ENCODE measurements at places on chromosomes 2 and 18.

DNA sequence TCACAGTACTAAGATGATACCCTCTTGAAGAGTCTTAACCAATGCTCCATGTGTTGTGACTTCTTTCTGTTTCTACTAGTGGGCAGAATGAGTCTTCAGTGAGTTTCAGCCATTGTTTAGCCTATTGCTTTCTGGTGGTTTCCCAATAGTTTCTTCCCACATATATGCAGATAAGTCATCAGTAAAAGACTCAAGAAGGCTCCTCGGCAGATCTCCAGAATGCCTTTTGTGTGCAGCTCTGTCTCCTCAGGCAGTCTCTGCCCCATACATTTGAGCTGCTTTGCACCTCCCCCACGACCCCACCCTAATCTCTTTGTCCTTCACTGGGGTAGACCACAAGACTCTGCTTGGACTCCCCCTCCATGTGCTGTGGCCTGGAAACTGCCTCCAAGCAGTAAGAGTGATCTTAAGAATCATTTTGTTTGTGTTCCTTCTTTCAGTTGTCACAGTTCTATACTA is 71.6 kb upstream of the CHRNA1 start:
- DNase-seq, result peak; percentile 60

DNA sequence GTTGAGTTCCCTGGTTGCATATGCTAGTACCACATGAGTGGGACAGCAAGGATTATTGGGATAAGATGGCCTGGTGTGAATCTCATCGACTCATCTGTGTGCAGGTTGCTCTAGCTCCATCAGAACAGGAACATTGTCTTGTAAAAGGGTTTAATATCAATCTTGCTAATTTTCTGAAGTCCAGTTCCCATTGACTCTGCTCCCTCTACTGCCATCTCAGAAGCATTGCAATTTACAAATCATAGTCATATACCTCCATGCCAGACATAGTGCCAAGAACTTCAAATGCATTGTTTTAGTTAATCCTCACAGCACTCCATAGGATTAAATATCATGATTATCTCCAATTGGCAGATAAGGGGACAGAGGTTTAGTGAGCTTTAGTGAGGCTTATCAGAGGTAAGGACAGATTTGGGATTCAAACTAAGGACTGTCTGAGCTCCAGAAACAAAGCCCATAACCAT is 4.8 kb upstream of the STAT4 start:
- DNase-seq, result peak; percentile 53

DNA sequence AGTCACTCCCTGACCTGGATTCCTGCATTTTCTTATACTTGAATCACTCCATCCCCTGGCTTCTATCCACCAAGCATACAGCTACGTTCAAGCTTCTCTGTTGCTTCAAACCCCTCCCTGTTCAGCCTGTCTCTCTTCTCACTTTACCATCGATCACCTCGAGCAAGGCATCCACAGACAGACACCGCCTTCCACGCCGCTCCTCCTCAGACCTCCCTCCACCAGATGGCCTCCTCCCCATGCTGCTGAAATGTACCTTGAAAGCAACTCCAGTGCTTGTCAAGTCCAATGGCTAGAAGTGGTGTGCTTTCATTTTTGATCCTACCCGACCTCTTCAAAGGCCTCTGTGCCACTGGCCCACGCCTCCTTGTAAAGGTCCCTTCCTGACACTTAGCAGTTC is 131.3 kb upstream of the ACAA2 start:
- no peak for DNase-seq

DNA sequence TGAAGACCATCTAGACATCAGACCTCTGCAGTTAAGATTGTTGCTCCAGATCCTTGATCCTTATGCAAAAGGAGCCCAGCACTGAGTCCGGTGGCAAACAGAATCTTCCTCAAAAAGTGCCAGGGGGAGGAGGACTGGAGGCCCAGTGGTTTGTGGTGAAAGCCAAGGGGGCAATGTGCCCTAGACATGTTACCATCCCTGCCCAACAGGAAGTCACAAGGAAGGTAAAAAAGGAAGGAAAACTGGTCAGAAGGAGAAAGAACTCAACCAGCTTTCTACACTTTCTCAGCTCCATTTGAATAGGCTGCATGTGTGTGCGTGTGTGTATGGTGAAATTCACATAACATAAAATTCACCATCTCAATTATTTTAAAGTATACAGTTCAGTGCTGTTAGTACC is 25.0 kb upstream of the KDM3A start:
- DNase-seq, result no peak

DNA sequence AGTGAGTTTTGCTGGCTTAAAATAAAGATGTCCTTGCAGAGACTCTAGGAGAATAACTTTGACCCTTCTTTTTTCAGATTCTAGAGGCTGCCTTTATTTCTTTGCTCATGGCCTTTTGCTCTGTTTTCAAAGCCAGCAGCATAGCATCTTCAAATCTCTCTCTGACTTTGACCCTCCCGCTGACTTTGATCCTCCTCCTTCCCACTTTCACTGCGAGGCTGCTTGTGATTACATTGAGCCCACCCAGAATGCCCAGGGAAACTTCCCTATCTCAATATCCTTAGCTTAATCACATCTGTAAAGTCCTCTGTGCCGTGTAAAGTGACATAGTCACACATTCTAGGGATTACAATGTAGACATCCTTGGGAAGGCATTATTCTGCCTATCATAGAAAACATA is 23.9 kb downstream of the TACR1 start:
- no peak for DNase-seq
